ENCODE measurements at places on chromosomes 2 and 18.

GRCh38 chr18:34965108-34965507 lies 76.1 kb upstream of the MAPRE2 start:
- peak; percentile 56 for DNase-seq

DNA sequence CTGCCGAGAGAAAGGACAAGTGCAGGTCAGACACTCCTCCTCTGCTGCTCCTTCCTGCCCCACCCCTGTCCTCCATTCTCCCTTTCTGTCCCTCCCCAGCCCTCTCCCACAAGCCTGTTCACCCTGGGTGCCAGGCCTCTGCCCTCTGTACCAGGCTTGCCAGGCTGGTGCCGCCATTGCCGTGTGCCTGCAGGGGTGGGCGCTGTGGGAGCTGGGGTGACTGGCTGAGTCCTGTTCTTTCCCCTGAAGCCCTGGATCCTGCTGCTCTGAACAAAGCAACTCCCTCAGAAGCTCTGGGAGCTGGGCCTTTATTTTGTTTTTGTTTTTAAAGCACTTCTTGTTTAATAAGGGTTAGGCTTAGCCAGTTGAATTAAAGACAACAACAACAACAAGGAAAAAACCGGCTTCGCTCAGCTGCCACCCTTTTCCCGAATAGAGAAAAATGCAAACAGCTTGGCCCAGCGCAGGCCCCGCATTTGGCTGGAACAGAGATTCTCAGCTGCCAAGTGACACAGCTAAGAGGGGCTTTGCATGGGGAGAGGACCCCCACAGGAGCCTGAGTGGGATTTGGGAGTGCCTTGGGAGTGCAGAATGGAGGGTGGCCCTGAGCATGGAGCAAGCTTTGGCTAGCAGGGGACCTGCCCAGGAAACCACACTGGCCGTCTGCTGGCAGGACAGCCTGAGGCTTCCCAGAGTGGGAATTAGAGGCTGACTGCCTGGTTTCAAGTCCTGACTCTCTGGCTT lies 9.1 kb downstream of the PCARE start:
- no peak for DNase-seq

DNA sequence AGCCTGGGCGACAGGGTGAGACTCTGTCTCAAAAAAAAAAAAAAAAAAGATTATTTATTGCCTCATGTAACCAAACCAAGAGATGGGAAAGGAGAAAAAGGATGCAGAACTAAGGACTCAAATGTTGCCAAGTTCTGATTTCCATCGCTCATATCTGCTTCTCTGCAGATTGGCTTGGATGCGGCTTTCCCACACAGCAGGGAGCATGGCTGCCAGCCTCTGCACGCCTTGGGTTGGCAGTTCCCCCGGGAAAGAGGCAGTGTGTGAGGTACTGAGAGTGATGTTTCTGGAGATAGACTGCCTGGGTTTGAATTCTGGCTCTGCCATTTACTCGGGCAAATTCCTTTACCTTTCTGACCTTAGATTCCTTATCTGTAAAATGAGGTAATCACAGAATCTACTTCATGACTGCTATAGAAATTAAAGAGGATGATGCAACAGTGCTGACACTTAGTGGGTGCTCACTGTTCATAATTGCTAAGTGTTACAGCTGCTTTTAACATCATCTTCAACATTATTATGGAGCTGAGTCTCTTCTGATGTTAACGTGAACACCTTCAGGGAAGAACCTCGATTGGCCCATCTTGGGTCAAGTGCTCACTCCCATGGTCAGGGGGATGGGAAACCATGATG lies 68.8 kb downstream of the ACAA2 start:
- no peak for DNase-seq

DNA sequence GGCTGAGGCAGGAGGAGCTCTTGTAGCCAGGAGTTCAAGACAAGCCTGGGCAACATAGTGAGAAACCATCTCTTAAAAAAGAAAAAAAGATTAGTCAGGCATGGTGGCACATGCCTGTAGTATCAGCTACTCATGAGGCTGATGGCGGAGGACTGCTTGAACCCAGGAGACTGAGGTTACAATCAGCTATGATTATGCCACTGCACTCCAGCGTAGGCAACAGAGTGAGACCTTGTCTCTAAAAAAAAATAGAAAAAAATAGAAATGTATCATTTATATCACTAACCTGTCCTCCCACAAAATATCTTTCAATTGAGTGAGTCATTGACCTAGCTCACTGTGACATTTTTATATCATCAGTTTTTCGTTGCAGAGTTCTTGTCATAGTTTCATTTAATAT lies 152.5 kb downstream of the DTNA start:
- DNase-seq: no peak

GRCh38 chr2:215010390-215010789 lies 128.0 kb downstream of the ABCA12 start:
- no peak for DNase-seq

DNA sequence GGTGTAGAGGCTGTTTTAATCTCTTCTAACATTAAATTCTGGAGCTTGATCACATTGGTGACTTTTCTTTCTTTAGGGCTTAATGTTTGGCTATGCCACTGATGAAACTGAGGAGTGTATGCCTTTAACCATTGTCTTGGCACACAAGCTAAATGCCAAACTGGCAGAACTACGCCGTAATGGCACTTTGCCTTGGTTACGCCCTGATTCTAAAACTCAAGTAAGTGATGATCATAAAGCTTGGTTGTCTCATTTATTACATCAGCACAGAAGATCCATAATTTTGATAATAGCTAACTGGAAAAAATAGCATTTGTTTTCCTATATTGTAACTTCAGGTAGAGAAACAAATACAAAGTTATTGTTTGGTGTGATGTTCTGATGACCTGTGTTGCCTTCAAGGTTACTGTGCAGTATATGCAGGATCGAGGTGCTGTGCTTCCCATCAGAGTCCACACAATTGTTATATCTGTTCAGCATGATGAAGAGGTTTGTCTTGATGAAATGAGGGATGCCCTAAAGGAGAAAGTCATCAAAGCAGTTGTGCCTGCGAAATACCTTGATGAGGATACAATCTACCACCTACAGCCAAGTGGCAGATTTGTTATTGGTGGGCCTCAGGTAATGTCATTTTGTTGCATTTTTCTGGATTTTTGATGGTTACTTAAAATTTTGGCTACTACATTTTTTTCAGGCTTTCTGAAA lies 2.9 kb downstream of the MAT2A start:
- no peak for DNase-seq

DNA sequence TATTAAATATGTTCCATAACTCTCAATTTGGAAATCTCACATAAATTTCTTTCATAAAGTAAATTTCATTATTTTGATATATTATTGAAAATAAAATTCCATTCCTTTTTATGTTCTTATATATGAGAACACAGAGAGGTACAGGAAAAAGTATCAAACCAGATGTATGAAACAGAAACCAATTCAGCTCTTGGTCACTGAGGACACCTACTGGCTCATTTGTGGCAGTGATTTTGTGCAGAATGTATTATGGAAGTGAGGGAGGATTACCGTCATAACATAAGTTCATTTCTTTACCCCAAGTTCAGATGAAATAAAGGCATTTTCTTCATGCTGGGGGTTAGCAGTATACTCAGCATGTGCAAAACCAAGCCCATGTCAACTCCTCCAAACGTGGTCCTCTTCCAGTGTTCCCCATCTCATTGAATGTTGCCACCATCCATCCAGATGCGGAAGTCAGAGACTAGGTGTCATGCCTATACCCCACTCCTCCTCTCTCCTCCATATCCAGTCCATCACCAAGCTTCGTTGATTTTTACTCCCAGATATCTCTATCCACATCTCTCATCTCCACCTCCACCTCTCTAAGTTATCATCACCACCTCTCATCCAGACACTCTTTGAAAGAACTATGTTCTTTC lies 41.7 kb upstream of the MALL start:
- DNase-seq: peak; percentile 66

DNA sequence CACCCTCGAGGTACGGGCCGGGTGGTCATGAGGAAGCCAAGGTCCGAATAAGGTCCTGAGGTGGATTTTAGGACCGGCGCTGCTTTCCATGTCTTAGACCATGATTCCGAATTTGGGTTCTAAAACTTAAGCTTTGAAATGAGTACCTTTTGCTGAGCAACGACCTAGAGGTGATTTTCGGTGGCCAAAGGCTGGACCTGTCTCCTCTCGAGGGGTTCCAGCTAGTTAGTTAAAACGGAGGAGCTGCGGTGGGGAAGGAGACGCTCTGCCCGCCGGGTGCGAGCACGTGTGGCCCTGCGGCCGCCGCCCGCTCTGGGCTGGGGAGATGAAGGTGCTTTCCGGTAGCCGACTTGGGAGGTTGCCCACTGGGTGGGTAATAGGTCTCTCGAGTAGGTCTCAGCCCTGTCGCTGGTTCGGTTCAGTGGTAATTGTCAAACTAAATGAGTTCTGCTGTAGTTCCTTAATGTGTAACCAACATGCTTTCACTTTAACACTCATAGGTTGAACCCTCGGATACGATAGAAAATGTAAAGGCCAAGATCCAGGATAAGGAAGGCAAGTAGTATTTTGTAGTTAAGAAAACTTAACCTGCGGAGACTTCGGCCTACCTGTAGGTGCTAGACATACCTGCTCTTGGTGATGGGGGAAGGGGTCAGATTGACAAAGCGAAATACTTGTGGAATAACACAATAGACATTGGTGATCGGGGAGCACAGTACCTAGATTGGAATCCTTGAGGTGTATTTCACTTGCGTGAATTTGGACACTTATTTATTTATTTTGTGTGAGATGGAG lies 572 bp downstream of the RPS27A start:
- peak; percentile 46 for DNase-seq

- DNase-seq: peak; percentile 46
Observed at GRCh38 chr18:61738488-61738887, 154.3 kb downstream of the RNF152 start.

- DNase-seq: peak; percentile 95
Observed at GRCh38 chr2:190792956-190793888, 87.4 kb upstream of the GLS start.

DNA sequence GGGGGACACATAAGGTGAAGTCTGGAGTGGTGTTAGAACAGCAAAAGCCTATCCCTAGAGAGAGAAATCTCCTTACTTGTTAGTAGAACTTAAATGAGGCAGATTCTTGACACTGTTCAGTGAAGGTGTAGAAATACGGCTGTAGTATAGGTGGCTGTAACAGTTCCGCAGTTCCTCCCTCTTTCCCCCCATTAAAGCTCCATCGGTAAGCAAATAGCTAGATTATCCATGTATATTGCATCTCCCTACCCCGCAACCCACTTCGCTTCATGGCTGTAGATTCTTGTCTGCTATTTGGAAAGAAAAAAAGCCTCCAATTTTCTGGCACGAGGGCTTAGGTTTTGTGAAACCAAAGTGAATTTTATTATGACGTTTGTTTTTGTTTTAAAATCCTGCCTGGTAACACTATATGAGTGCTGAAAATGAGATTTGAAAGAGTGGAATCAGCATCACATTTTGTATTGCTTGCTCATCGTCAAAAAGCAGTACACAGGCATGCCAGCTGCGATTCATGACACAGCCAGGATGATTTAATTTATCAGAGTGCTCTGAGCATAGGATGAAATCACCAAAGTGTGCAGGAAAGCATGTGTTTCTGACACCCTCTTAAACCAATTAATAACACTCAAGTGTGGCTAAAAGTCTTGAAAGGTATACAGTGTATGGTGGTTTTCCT lies 1.4 kb downstream of the FAM171B start:
- peak; percentile 53 for DNase-seq

DNA sequence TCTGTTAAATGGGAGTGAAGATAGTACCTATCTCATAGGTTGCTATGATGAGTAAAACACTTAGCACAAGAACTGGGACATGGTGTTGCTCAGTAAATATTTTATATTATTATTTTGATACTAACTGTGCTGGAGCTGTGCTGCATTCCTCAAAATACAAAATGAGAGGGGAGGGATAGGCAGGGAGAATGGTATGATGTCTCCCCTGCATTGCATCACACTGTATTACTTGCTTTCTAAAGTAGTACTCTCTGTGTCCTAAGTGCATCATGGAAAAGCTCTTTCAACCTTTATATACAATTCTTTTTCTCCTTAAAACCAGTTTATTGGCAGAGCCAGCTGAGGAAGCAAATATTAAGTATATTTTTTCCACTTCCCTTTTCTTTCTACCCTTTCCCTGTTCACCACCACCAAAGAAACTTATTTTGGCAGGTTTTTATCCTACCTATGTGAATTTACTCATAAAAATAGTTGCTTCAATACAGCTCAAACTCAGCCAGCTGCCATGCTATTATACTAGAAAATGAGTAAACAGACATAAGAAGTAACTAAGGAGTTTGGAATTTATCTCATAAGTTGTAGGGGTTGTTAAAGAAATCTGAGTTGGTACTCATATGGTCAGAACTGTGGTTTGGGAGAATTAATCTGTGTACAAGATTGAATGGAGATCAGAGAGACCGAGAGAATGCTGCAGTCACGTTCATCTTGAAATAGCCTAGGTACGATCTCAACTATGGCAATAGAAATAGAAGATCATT lies 60.3 kb downstream of the EHBP1 start:
- no peak for DNase-seq

- peak; percentile 32 for DNase-seq
Observed at GRCh38 chr2:204346906-204347305, 198.4 kb upstream of the PARD3B start.

DNA sequence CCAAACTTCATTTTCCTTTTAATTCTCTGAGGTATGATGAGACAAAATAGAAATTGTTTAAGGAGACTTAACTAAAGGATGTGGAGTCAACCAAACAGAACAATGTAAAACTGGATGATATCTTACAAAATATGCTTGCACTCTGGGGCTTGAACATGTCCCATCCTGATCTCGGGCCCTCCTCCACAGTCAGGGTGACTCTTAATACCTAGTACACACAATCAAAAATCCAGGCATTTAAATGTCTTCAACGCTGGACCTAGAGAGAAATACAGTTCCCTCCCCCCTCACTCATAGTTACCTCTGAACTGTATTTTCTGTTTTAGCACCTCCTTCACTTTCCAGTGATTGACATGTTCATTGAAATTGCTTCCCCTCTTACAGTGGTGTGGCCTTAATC lies 36.9 kb upstream of the SERPINB2 start:
- DNase-seq: no peak

- DNase-seq: no peak
Observed at GRCh38 chr18:14912967-14913366, 165.0 kb downstream of the ANKRD30B start.

GRCh38 chr18:54209471-54210180 lies 14.8 kb downstream of the MBD2 start:
- peak; percentile 64 for DNase-seq

- DNase-seq: no peak
Observed at GRCh38 chr2:212733273-212733672, 194.7 kb upstream of the ERBB4 start.

GRCh38 chr2:239113171-239113570 lies 265.3 kb downstream of the TWIST2 start:
- DNase-seq: peak; percentile 58

DNA sequence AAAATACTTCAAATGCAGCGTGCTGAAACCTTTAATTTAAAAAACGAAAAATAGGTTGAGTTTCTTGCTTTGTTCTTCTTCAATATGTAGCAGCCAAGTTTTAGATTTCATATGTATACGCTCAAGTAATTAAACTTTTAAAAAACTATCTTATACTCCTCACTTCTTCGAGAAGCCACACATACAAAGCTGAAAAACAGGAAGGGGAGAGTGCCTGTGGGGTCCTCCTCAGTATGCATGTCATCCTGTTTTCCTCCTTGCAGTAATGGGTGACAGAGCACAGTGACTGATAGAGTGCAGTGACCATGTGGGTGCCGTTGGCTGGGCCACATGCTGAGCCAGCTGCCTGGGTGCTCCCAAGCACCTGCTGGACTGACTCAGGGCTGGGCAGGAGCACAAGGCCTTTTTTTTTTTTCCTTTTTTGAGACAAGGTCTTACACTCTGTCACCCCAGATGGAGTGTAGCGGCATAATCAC lies 33.3 kb downstream of the UXS1 start:
- DNase-seq: peak; percentile 80

Measured in kidney tubule cell (primary cell).